Adipocyte (in vitro differentiated cells): ENCODE measurements at places on chromosomes 6 and 20.

GRCh38 chr6:159716247-159717096, 10.8 kb upstream of the WTAP start:
- DNase-seq, result peak; percentile 96

GRCh38 chr6:163513003-163513402, 98.5 kb downstream of the QKI start:
- DNase-seq, result no peak

GRCh38 chr6:79719248-79719960, 88.3 kb downstream of the SH3BGRL2 start:
- peak; percentile 74 for DNase-seq

GRCh38 chr20:39047417-39047985, 85.4 kb downstream of the DHX35 start:
- DNase-seq, result no peak

DNA sequence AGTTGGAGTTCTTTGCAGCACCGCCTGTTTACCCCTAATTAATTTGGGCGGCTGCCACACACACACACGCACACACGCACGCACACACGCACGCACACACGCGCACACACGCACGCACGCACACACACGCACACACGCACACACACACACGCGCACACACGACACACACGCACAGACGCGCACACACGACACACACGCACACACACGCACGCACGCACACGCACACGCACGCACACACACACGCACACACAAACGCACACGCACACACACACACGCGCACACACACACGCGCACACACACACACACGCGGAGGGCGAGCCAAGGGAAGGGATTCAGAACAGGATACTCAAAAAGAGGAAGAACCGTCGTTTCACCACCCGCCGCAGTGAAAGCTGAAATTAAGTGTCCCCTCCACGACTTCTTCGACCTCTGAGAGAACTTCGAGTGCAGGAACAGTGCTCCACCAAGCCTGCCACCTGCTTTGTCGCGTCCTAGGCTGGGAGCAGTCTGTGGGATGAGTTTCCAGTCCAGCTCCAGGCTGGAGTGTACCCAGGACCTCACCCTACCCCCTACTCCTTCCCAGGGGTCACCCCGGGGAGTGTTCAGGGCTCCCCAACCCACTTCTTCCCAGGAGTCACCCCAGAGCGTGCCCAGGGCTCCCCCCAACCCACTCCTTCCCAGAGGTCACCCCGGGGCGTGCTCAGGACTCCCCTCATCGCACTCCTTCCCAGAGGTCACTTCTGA, 1.1 kb downstream of the RNASET2 start:
- no peak for DNase-seq

DNA sequence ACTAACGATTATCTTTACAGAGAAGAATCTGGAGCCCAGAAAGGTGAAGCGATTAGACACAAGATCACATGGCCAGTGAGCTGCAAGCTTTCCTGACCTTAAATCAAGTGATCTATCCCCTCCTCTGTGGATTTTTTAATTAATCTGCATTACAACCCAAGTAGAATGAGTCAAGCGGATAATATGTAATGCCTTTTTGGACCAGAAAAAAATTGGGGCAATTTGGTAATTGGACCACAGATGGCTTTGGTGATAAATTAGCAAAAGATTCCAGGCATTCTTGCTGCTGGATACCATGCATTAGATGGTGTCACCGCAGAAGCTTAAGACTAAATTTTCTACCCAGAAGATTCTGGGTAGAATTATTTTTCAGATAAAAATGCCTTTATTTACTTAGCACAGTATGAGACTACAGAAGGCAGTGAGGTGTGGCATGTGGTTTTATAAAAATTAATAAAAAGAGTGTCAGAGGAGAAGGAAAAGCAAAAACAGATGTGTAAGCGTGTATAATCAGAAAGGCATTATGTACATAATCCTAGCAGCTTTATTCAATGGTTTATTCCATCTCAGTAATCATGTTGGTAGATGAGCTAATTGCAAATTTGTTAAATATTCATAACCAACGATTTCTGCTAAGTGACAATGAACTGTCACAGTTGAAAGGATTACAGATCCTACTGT, 53.9 kb upstream of the PCSK2 start:
- DNase-seq, result no peak

- DNase-seq, result no peak
Observed at GRCh38 chr6:31935021-31935420, 7.5 kb downstream of the C2 start.

- peak; percentile 61 for DNase-seq
Observed at GRCh38 chr20:50434653-50435396, 75.4 kb upstream of the PTPN1 start.

DNA sequence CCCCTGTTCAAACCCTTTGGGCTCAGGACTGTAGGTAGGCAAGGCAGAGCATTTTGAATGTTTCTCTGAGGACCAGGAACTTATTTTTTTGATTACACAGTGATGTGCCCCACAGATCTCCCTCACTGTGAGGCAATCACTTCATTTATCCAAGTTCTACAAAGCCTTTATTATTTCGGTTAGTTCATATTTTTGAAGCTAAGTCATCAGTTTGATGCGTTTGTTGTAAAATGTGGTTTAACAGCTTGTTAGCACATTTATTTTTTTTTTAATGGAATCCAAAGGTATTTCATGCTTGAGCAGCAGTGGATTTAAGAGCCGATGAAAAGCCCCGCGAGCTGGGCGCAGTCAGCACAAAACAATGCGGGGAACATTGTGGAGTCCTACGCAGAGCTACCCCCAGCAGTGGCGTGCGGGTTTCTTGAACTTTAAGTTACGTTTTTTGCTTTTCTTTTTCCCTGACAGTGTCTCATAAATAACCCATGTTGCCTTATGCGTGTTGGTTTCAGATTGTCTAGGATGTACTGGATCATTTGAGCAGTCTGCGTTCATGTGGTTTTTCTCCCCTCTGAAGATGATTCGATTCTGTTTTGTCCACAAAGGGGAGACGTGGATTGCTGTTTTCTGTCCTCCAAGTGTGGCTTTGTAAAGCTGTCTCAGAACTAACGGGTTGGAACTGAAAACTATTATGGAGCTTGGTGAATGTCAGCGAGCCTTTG, 233.6 kb upstream of the BMP2 start:
- peak; percentile 83 for DNase-seq

GRCh38 chr6:157106487-157106886, 216.8 kb downstream of the TMEM242 start:
- DNase-seq, result peak; percentile 33

DNA sequence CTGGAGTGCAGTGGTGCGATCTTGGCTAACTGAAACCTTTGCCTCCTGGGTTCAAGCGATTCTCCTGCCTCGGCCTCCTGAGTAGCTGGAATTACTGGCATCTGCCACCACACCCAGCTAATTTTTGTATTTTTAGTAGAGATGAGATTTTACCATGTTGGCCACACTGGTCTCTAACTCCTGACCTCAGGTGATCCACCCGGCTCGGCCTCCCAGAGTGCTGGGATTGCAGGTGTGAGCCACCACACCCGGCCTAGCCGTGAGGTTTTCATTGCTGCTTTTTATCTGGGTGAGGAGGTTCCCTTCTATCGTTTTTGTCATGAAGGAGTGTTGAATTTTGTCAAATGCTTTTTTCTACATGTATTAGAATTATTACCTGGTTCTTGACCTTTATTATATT, 23.9 kb downstream of the SRC start:
- no peak for DNase-seq

- DNase-seq, result peak; percentile 55
Observed at GRCh38 chr6:117352466-117353081, 73.2 kb downstream of the ROS1 start.

DNA sequence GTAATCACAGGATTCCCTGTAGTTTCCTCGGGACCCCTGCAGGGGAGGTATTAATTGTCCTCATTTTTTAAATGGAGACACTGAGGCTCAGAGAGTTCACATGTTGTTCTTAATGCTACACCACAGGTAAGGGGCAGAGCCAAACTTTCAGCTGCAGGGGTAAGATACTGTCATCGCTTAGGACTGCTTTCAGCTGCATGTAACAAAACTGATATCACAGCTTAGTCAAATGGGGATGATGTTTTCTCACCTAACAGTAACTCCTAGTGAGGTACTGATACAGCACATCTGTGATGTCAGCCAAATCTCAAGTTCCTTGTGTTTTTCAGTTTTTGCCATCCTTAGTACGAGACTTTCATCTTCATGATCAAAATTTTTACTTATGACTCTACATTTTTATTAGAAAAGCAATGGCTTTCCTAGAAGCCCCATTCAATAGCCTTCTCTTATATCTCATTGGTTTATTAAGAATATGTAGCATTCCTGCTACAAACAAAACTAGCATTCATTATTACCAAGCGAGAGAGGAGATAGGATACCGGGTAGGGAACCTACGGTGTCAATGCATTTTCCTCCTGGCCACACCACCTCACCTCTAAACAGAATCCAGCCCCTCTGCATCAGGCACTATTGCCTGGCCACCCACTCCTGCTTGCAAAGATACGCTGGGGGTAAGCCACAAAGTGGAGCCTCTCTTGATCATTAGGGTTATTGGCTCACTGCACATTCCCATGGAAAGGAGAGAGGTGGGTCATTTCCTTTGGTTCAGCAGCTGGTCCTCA, 557.5 kb downstream of the CD83 start:
- DNase-seq, result no peak

DNA sequence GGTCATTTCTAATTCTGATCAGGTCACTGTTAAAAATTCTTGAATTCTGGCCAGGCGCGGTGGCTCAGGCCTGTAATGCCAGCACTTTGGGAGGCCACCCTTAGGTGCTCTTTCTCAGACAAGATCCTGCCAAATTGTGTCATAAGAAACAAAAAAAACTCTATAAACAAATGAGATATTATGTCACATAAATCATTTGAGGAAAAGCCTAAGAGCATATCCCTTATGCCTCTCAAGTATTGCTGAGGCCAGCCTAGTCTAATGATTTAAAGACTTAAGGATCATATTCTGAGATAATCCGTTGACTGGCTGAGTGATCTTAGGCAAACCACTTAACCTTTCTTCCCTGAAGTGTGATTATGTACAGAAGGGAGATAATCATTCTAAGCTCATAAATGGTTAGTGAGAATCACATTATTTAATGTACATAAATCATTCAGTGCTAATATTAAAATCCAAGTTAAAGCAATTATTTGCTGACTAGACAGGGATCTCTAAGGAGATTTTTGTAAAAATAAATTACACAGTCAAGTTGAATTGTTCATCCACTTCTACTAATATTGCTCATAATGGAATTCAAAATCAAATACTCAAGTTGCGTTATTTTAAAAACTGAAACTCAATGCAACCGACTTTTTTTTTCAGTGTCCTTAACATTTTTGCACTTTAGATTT, 365.4 kb downstream of the PHF3 start:
- DNase-seq, result no peak

GRCh38 chr20:41618807-41619311, 682 bp upstream of the CHD6 start:
- DNase-seq, result peak; percentile 42

- DNase-seq, result peak; percentile 69
Observed at GRCh38 chr20:3218307-3218988, 9.2 kb downstream of the ITPA start.

- DNase-seq, result no peak
Observed at GRCh38 chr6:11214901-11215300, 17.6 kb downstream of the NEDD9 start.

GRCh38 chr20:17679941-17680835, 1.9 kb downstream of the RRBP1 start:
- peak; percentile 83 for DNase-seq

DNA sequence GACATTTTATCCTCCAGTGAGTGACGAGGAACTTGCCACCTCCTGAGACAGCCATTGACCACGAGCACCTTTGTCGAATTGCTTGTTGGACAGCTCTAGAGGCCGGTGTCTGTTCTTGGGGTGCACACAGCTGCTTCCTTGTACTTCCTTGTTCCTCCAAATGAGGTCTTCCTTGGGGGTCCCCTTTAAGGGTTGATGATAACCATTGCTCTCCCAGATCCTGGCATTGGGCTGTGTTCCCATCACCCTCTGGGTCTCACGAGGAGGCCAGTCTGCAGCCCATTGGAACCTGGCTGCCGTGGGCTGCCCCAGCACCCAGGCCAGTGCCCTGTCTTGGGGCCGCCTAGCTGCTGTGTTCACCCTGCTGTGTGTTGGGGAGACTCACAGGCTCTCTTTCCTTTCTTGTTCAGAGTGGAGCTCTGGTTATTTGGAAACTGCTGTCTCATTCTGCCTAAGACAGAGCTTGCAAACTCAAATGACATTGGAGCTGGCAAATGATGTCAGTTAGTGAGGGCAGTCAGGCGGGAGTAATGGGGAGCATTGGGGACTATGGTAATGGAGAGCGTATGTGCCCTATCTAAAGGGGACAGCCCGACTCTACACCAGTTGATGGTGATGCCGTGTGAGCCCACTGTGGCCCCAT, 25.7 kb downstream of the PPP1R16B start:
- no peak for DNase-seq

- DNase-seq, result no peak
Observed at GRCh38 chr6:16363749-16364148, 125.4 kb downstream of the GMPR start.

DNA sequence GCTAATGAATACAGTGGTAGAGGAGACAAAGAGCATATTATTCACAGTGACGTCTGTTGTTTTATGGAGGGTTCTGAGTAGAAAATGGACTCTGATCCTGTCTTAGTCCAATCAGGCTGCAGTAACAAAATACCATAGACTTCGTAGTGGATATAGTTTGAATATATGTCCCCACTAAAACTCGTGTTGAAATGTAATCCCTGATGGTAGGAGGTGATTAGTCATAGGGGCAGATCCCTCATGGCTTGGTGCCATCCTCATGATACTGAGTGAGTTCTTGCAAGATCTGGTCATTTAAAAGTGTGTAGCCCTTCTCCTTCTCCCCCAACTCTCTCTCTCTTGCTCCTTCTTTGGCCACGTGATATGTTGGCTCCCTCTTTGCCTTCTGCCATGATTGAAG, 82.5 kb downstream of the CD83 start:
- DNase-seq, result no peak

GRCh38 chr6:132830334-132830751, 16.0 kb downstream of the RPS12 start:
- DNase-seq, result peak; percentile 81

DNA sequence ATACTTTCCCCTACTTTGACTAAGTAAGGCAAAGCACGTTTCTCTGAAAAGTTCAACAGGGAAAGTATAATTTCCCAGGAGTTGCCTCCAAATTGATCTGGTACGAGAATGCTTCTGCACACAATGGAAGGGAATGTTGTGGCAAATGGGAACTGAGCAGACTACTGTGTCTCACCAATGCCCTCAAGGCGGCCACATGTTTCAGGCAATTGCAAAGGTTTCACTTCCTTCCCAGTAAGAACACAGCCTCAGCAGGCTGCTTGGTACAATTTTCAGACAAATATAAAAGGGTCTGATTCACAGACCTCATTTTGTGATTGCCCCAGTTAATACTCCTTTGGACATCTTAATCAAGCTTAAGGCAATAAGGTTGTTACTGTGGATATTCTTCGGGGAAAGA, 71.2 kb downstream of the KIAA0319 start:
- peak; percentile 4 for DNase-seq

- DNase-seq, result no peak
Observed at GRCh38 chr6:15268137-15268908, 22.5 kb downstream of the JARID2 start.

DNA sequence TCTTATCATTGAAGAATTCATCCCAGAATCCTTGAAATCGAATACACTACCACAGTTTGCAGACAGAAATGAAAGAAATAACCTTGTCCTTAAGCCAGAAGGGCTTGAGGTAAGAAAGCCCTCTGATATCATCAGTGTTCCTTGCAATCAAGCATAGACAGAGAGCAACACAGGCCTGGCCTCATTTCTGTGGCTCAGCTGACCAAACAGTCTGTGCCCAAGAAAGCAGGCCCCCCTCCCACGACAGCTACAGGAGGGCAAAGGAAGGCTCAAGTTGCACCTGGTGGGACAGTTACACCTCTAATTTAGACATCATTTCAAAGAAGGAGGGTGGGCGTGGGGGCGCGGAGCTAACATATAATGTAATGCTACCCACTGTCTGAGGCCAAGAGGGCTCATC, 21.6 kb downstream of the KIF16B start:
- DNase-seq, result no peak
